ENCODE measurements at places on chromosomes 1 and 21.
A peak's percentile ranks its signal among the peaks of the same experiment; 100 is the strongest.

GRCh38 chr1:155961937-155962336 lies 16.4 kb downstream of the ARHGEF2 start:
- no peak for DNase-seq

GRCh38 chr21:28337315-28337714 lies 655.4 kb downstream of the LTN1 start:
- no peak for DNase-seq

DNA sequence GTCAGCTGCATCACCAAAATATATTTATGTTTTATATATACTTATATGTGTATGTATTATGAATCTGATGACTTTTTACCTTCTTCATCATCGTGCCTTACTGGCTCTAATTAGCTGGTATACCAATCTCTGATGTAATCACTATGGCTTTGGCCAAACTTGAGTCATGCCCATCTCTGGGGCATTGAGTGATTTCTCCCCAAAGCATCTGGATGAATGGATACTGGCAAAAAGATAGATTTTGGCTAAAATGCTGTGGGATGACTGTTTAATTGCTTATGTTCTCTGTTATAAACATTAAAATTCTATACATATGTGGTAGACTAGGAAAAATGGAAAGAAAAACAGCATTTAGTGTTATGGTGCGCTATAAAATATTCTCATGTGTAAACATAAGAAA lies 19.6 kb downstream of the CDKN2C start:
- no peak for DNase-seq

DNA sequence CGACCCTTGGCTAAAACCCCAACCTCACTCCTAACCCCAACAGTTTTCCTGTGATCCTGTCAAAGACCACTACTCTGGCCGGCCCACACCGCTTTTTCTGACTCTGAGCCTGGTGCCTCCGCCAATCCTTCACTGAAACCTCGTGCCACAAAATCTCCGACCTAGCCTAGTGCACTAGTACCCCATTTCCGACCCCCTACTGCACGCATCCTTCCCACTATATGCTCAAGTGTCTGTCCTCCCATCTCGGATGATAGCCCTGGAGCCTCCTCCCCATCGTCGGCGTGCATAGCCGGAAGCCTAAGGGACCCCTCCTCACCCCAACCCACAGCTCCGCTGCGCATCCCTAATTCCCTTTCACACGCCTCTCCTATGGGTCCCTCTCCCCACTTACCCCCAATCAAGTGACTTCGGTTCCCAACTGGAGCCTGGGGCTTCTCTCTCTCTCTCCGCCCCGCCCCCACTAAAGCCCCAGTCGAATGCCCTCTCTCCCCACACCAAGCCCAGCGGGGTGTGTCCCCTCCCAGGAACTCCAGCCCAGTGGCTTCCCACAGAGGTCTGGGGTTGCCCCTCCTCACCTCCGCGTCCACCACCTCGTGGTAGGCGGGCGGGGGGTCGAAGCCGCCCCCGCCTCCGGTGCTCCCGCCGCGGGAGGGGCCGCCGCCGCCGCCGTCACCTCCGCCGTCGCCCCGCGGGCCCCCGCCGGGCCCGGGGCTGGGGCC lies 791 bp downstream of the USP24 start:
- DNase-seq: peak; percentile 72

DNA sequence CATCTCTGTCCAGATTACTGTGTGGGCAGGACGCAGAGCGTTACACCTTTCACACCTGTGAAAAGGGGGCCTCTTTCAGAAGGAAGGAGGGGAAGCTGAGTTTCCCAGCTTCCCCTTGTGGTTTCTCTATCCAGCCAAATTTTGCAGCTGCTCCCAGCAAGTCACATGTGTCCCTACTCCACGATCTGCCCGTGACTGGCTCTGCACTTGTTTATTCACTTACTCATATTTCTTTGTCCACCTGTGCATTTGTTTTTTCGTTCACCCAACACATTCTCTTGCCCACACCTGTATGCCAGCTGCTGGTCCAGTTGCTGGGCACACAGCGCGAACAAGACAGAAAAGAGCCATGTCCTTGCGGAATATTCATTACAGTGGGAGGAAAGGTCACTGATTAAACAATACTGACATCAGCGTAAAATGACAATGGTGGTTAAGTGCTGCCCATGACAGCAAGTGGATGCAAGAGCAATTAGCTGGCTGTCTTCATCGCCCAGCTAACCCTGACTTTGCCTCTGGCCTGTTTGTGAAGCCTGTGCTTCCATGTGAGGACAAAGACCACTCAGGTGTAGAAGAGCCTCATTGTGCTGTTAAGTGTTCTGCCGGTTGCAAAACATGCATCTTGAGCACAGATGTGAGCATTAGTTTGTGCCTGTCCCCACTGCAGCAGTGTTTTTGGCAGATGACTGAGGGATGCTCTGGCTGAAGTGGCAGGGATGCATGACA lies 28.6 kb upstream of the NEK2 start:
- DNase-seq: no peak

GRCh38 chr1:8631163-8631562 lies 186.3 kb downstream of the RERE start:
- DNase-seq: no peak

GRCh38 chr21:45742247-45742646 lies 98.7 kb downstream of the PCBP3 start:
- no peak for DNase-seq

- no peak for DNase-seq
Observed at GRCh38 chr1:184882957-184883815, 91.1 kb downstream of the NIBAN1 start.

GRCh38 chr1:41902664-41903063 lies 16.1 kb downstream of the HIVEP3 start:
- DNase-seq: no peak

GRCh38 chr1:3842912-3843311 lies 14.1 kb downstream of the CEP104 start:
- no peak for DNase-seq

- no peak for DNase-seq
Observed at GRCh38 chr1:38269923-38270848, 223.6 kb upstream of the POU3F1 start.

GRCh38 chr1:173202424-173203145 lies 4.5 kb downstream of the TNFSF4 start:
- DNase-seq: no peak

DNA sequence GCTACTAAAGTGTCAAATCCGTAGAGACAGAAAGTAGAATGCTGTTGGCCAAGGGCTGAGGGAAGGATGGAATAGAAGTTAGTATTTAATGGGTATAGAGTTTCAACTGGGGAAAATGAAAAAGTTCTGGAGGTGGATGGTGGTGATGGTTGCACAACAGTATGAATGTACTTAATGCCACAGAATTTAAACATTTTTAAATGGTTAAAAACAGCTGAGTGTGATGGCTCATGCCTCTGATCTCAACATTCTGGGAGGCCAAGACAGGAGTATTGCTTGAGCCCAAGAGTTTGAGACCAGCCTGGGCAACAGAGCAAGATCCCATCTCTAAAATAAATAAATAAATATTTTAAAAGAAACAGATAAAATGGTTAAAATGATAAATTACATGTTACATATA lies 44.5 kb downstream of the PIK3R3 start:
- no peak for DNase-seq

DNA sequence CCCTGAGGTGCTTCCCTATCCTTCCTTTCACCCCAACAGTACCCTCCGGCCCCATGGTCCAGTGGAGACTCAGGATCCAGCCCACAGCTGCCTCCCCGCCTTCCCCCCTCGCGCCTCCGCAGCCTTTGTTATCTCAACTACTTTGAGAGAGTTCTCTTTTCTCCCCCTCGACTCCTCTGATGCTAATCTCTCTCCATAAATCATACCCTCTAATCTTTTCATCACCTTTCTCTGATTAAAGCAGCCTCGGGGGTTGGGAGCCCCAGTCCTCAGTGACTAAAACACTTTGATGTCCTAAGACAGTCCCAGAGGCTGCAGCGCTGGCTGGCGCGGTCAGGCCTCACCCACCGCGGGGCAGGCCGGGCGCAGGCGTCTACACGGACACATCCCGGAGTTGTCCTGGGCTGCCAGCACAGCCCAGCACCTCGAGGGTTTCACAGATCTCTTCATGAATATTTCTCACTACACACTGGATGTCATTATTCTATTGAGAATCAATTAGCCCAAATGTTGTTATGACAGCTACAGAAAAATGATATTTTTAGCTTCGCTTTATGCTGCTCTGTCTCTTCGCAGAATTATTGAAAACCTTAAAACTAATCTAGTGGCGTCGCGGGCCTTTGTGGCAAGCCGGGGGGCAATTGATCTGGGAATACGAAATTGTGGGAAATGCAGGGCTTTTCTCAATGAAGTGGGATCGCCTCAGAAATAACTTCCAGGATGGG lies 289.5 kb downstream of the RRAGC start:
- DNase-seq: no peak

- no peak for DNase-seq
Observed at GRCh38 chr1:201883786-201884185, 4.9 kb upstream of the SHISA4 start.

GRCh38 chr21:41362605-41363369 lies 960 bp downstream of the MX2 start:
- no peak for DNase-seq

DNA sequence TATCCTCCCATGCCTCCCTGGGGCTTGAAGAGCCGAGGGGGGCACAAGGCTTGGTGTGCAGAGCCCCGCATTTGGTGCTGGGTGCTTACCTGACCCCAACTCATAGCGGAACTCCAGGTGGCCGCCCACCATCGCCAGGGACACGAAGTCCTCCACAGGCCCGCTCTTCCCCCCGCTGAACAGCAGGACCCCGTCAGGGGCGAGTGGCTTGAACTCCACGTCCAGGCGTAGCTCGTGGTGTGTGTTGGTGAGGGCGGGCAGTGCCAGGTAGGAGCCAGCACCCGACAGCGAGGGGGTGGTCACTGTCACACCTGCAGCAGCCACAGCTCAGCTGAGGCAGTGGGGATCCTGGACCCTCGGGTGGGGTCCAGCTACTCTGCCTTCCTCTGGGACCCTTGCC lies 17.2 kb downstream of the LDLRAD2 start:
- DNase-seq: no peak

- DNase-seq: no peak
Observed at GRCh38 chr21:28937737-28938136, 54.9 kb downstream of the LTN1 start.

- no peak for DNase-seq
Observed at GRCh38 chr1:63929106-63929478, 155.3 kb downstream of the ROR1 start.

DNA sequence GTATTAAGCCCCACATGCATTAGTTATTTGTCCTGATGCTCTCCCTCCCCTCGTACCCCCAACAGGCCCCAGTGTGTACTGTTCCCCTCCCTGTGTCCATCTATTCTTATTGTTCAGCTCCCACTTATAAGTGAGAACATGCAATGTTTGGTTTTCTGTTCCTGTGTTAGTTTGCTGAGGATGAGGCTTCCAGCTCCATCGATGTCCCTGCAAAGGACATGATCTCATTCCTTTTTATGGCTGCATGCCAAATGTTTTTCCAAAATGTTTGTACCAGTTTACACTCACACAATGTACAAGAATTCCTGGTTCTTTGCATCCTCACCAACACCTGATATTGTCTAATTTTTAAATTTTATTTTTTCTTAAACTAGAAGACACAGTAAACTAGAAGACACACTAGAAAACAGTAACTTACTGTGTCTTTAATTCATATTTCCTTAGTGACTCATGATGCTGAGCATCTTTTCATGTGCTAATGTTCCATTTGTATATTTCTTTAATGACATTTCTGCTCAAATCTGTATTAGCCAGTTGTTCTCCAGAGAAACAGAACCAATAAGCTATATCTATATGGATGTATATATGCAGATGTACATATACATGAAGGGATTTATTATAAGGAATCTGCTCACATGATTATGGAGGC lies 19.4 kb upstream of the USP1 start:
- DNase-seq: no peak

GRCh38 chr21:38159355-38159754 lies 97.4 kb upstream of the KCNJ15 start:
- DNase-seq: no peak

GRCh38 chr1:10507111-10507879 lies 32.5 kb downstream of the PEX14 start:
- DNase-seq: no peak

- DNase-seq: no peak
Observed at GRCh38 chr1:25677193-25677773, 60.7 kb downstream of the MAN1C1 start.

- DNase-seq: no peak
Observed at GRCh38 chr1:154736841-154737240, 128.9 kb upstream of the ADAR start.

- DNase-seq: no peak
Observed at GRCh38 chr1:11935057-11935412, 518 bp downstream of the PLOD1 start.

- DNase-seq: no peak
Observed at GRCh38 chr1:159949981-159950381, 4.1 kb downstream of the SLAMF9 start.

GRCh38 chr1:54417123-54417522 lies 10.9 kb upstream of the SSBP3 start:
- no peak for DNase-seq

- no peak for DNase-seq
Observed at GRCh38 chr1:29258189-29258975, 22.1 kb downstream of the PTPRU start.

DNA sequence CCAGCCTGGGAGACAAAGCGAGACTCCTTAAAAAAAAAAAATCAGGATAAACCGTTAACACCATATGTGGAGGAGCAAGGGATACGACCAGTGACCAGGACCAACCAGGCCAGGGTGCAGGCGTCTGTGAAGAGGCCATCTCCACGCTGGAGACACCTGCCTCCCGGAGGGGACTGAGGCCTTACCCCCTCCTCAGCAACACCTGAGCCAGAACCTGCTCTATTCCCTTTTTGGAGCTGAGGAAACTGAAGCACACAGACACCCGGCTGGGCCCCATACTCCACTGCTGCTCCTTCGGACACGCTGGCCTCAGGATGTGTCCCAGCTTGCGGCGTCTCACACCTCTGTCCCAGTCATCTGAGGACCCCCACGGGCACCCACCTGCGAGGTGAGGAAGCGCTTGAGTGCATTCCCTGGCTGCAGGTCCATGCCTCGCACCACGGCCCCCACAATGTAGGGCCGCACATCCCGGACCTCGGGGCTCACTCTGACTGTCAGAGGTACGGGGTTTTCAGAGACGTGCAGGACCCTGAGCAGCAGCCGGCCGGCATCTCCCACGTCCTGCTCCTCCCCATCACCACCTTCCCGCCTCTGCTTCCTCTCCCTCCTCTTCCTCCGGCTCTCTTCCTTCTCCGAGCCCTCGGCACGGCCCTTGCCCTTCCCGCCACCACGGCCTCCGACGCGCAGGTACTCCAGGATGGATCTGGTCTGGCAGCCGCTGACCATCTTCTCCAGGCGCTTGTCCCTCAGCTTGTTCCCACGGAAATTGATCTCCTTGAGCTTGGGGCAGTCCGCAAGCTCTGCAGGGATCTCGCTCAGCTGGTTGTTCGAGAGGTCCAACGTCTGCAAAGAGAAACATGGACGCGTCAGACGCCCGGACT lies 9.6 kb downstream of the LRRC47 start:
- no peak for DNase-seq

- DNase-seq: no peak
Observed at GRCh38 chr1:202154766-202155477, 5.5 kb downstream of the PTPN7 start.

GRCh38 chr1:3469104-3469848 lies 14.8 kb downstream of the ARHGEF16 start:
- DNase-seq: no peak

Measured in type B pancreatic cell (in vitro differentiated cells).